ENCODE measurements at places on chromosomes 11 and 22. TPM values are rescaled to one million over a fixed set of nuclear protein-coding genes. Genes with fewer than 3 reads are reported as not detected.

RAPSN gene
- 0.19 TPM for total RNA-seq

HEPACAM gene
- total RNA-seq, result under 0.01 TPM

APOA1 gene
- 0.17 TPM for total RNA-seq

SERPIND1 gene
- not detected for total RNA-seq

ADAMTS15 gene
- total RNA-seq, result 4.6 TPM

PRR5L gene
- 30.3 TPM for total RNA-seq

PRR33 gene
- total RNA-seq, result not detected

MUC5AC gene
- not detected for total RNA-seq

F2 gene
- total RNA-seq, result not detected

PYGM gene
- total RNA-seq, result 0.23 TPM

CDC42BPG gene
- total RNA-seq, result 0.34 TPM

FOSL1 gene
- 4.9 TPM for total RNA-seq

MTMR2 gene
- total RNA-seq, result 131 TPM

VPREB1 gene
- not detected for total RNA-seq

FERMT3 gene
- total RNA-seq, result 6.5 TPM

HBB gene
- not detected for total RNA-seq

KCNJ5 gene
- total RNA-seq, result 0.14 TPM
